ENCODE measurements at places on chromosomes 12 and 14.

- DNase-seq, result no peak
These were observed 688.6 kb downstream of the NOVA1 start for GRCh38 chr14:25909045-25909747.

DNA sequence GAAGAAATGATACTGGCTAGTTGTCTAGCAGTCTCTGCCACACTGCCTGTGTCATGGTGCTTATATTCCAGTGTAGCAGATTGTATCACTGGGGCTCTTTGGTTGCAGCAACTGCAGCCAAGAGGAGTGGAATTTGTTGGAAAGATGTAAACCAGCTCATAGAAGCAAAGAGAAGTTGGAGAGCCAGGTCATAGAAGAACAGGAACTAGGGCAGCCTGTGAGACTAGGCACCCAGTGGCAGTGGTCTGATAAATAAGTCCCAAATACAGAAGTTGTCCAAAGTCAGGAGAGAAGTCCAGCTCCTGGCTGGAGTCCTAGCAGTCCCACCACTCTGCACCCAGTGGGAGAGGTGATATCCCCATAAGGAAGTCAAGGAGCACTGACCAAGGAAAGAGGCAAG, 172.5 kb upstream of the ARID2 start:
- no peak for DNase-seq

GRCh38 chr12:51813931-51814310, 34.6 kb downstream of the FIGNL2 start:
- DNase-seq, result no peak

DNA sequence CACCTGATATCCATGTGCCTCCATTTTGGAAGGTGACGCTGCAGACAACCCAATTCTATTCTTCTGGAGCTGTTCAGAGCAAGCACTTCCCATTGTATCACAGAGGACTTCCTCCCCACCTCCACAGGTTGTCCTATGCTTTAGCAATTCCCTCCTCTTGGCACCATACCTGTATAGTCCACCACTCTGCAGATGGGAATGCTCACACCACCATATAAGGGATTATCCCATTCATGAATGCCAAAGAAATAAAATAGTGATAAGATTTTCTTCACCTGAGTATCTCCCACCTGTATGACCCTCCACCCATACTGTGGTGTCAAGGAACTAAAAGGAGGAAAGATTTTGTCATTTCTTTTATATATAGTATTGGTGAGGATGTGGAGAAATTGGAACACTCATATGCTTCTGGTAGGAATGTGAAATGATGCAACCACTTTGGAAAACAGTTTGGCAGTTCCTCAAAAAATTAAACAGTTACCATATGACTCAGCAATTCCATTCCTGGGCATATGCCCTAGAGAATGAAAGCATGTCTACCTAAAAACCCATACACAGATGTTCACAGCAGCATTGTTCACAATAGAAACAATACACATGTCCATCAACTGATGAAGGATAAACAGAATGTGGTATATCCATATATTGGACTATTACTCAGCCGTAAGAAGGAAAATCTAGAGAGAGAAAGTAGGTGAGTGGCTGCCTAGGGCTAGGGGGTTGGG, 75.2 kb downstream of the FIGNL2 start:
- DNase-seq, result no peak

DNA sequence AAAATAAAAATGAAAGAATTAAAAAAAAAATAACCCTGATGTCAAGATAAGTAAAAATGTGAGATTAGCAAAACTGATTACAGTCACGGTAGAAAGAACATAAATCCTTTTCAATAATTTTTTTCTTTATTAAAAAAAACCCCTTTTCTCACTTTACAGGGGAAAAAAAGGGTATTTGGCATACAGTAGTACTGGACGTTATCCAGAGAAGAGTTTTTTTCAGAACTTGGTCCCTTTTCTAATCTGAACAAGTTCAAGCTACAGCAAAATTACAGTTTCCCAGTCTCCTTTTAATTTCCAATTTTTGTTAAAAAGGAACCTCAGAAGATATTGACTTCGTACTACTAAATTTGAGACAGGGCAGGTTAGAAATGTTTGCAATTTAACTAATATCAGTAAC, 134.7 kb upstream of the DCN start:
- DNase-seq, result no peak

- DNase-seq, result no peak
These were observed 12.8 kb upstream of the GSG1 start for GRCh38 chr12:13116259-13116658.

GRCh38 chr12:122969676-122970075, 3.4 kb upstream of the ABCB9 start:
- no peak for DNase-seq
